Breast epithelium (tissue), 4 donors: ENCODE measurements at places on chromosomes 4 and X.

DNA sequence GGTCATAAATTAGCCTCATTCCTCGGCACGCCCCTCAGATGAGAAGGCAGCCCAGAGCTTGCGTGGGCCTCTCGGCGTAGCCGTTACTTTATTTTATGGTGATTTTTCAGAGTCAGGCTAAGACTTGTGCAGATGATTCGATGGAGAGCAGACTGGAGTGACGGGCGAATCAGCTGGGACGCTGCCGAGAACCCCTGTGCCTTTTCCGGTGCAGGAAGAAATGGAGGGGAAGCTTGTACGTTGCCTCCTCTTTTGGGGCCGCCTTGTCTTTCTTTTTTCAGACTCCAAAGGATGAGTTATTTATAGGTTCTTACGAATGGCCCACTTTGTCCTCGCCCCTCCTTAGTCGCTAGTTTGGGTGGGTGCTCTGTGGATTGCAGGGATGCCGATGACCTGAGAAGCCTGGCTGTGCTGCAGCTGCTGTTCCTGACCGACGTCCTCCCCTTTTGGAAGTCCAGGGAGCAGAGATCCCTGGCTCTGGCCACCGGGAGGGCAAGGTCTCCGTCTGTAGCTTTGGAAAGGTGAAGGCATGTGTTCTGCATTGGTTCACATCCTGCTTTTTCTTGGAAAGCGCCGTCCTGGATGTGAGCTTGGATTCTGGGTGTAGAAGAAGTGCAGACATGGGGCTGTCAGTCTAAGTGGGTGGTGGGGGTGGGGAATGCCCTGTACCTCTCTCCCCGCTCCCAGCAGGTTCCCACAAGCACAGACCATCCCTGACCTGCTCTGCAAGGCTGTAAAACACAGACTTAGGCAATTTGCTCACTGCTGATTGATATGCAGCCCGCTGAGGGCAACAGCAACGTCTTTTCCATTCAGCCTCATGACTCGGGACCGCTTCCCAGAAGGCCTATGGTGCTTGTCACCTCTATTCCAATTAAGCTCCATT, 9.3 kb downstream of the SORCS2 start:
- no peak for DNase-seq

DNA sequence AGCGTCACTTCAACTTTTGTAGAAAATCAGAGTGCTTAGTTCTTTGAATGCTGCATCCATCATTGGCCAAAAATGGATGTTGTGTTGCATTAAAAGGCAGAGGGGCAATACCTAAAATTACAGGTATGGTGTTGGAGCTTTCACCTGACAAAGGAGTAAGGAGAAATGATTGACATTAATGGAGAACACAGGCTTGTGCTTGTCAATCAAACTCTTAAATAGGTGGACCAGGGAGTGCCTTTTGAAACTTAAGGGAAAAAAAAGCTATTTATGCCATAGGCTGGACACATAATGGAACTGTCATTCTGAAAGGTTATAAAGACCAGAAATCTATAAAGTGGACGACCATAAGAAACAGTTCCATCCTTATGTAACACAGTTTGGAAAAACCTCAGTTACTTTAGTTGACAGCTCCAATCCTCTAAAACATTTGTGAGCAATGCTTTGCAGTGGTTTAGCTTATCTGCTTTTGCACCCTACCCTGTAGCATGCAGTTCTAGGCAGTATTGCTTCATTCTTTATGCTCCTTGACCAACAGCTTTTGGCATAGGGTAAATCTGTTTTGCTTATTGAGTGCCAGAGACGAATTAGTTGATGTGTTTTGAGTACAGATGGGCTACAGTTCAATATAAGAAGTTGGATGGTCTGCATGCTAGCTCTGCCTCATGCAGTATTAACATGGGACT, 2.4 kb downstream of the HADH start:
- no peak for DNase-seq

- no peak for DNase-seq
Observed at GRCh38 chr4:99202536-99202935, 16.5 kb downstream of the ADH6 start.

DNA sequence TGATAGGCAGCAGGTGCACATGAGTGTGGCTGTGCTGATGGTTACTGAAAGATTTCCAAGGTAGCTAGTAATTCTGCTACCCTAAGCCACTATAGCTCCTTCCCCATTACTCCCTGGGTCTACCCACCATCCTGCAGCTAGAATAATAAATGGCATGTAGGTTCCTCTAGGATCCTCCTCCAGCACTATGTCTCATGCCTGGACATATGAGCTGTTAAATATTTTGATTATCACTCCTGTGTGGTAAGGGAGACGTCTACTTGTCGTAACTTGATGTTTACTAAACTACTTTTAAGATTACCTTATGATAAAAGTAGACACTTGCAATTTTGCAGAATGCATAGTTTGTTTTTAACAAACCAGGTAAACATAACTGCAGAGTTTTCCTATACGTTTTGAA, 35.5 kb downstream of the TET2 start:
- no peak for DNase-seq

- DNase-seq: no peak
Observed at GRCh38 chr4:17812125-17812524, 1.3 kb downstream of the NCAPG start.

DNA sequence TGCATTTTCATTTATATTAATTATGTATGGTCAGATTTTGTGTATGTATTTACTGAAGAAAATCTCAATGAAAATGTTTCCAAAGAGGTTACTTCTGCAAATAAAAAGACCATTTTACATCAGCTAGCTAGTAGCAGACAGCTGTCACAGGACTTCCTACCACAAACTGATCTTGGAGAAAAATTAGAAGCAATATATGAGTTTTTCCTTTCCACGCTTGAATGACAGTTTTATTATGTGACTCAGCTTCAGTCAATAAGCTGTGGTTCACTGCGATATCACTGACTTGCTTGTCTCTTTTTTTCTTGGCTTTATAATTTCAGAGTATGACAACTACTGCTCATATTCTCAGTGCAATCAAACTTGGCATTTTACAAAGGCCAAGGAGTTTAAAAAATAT, 787.4 kb upstream of the GALNTL6 start:
- no peak for DNase-seq

DNA sequence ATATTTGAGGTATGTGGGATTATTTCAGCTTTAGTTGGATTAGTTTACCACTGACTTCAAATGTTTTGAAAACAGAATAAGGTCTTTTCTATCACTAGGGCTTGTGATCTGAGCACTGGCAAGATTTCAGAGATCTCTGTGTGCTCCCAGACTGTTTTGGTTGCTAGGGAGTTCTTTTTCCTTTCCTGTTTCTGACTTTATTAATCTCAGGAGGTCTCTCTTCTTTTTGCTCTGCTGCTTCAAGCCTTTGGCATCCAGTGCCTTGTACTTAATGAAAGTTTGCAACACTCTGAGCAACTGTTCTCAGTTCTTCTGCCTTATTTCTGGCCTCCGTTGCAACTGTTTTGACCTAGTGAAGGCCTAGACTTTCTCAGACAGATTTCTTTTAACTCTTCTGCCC, 32.1 kb upstream of the PAQR3 start:
- DNase-seq: no peak

GRCh38 chr4:39365360-39365759, 802 bp downstream of the RFC1 start:
- no peak for DNase-seq

- DNase-seq: no peak
Observed at GRCh38 chr4:79852305-79852730, 220.7 kb downstream of the ANTXR2 start.

DNA sequence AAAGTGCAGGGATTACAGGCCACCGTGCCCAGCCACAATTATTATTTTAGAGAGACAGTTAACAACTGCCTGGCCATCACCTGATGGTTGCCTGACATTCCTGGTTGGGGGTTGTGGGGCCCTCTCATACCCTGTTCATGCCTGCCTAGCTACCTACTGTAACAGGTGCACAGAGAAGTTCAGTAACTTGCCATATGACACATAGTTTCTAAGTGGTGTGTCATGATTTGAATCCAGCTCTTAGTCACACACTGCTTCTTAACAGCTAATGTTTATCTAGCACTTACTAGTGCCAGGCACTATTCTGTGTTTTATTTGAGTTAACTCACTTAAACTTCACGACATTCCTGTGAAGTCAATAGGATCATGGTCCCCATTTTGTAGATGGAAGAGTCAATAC, 122.7 kb upstream of the JADE1 start:
- DNase-seq: no peak

DNA sequence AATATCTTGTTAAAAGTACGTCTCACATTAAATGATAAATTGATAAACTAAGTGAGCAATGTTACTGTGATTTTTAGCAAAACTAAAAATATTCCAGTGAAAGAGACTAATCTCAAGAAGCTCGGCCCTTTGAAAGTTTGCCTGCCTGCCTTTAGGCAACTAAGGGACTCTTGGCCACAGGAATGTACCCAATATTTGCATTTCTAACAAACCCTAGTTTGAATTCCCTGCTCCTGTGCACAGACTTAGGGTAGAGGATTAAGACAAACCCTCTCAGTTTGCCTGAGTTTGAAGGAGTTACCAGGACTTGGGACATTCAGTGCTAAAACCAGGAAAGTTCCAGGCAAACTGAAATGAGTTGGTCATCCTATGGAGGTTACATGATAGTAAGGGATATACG, 157.1 kb downstream of the SCFD2 start:
- no peak for DNase-seq

DNA sequence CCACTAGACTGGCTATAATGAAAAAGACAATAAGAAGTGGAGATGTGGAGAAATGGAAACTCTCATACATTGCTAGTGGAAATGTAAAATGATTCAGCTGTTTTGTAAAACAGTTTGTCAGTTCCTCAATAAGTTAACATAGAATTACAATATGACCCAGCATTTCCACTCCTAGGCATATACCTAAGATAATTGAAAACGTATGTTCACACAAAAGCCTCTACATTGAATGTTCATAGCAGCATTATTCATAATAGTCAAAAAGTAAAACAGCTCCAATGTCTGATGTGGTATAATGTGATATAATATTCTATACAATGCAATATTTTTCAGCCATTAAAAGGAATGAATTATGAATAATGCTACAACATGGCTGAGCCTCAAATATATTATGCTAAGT, 10.2 kb downstream of the EDA start:
- DNase-seq: no peak

DNA sequence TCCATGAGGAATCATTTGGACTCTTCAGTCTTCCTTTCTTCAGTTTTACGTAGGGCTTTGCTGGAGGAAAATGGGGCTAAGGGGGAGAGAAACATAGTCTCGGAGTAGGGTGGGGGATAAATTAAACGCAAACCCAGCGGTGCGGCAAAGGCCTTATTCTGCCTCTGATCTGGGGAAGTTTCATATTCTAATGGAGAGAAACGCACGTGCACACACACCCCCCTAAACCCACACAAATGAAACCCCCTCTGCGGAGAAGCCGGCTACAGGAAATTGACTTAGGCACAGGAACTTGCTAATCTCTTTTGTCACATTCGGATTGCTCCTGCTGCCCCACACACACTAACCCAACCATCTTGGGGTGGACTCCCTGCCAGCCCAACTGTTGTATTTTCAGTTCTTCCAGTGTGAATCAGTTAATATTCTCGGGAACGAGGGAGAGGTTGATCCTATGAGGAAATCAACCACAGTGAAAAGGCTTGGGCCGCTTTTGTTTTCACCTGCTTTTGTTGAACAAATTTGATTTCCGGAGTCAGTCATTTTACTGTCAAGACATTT, at the start of gene RHOH:
Gene RHOH (plus strand): TSS at position 308 of the 558 bp plus-strand sequence. CDS start 46,356 bp downstream, outside the sequence.
- DNase-seq: no peak

GRCh38 chr4:1579001-1579900, 104.9 kb downstream of the FAM53A start:
- DNase-seq: peak; percentile 58

DNA sequence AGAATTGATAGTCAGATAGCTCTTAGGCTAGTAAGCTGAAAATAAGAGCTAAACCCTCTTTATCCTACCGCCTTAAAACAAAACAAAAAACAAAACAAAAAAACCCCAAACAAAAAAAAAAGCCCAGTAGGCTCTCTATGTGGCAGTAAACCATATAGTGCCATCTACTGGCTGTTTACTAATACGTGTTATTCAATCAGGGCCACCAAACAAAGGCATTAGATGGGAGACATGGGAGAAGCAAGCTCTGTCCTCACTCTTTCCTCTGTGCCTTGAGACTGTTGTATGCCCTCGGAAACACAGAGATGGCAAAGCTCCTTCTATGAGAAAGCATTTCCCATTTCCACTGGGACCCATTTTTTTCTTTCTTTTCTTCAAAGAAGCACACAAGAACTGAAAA, 148.8 kb upstream of the MID1 start:
- no peak for DNase-seq

DNA sequence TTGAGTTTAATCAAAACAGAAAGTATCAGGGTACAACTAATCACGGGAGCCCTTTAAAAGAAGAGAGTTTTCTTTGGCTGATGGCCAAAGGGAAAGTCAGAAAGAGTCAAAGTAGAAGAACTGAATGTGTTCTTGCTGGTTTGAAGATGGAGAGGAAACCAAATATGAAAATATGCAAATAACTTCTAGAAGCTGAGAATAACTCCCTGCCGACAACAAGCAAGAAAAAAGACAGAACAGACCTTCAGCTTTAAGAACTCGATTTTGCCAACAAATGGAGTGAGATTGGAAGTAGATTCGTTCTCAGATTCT, 903.8 kb downstream of the STIM2 start:
- no peak for DNase-seq

GRCh38 chr4:6662591-6662990, 22.1 kb downstream of the MRFAP1 start:
- DNase-seq: no peak

- DNase-seq: no peak
Observed at GRCh38 chr4:183348706-183349659, 26.8 kb upstream of the CLDN24 start.

DNA sequence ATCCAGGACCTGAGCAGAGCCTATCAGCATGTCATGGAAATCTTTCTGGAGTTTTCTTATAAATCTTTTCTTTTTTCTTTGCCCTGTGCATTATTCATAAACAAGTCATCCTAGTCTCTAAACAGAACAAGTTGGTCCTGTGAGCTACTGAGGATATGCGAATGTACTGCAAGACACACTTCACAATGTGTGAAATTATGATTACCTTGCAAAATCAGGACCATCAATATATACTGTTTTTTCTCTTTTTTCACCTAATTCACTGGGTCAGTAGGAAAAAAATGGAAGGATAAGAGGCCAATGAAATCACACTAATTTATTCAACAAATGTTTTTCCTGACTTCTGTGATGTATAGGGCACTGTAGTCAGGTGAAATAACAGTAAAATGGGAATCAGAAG, 14.4 kb upstream of the SORBS2 start:
- DNase-seq: no peak

DNA sequence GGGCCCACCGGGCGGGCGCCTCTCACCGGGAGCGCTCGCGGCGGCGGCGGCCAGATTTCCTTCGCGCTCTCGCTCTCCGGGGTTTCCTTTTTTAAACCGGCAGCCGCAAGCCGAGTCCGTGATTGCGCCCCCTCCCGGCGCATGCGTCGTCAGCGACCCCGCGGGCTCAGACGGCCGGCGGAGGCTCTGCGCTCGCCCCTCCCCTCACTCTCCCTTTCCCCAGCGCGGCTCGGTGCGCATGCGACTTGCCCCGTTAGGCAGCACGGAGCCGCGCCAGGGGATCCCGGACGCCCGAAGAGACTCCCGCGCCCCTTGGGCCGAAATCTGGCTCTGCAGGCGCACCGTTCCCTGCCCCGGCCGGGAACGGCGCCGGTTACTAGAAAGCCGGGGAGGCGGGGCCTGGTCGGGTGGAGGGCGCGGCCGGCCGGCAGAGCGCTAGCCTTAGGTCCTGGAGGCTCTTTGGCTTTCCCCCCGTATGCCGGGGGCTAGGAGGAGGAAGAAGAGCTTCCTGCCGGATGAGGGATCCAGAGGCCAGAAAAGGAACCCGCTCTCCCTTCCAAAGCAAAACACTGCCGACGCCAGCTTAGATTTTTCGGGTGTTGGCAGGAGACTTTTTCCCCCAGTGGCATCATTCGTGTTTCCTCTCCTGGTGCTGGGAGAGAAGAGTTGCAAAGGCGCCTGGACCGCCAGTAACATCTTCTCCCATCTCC, at the start of gene CLOCK:
Gene CLOCK (minus strand): TSS at position 154 of the 710 bp plus-strand sequence. CDS start 64,124 bp downstream, outside the sequence.
- DNase-seq: peak; percentile 62
